Ovary (tissue), 10 donors: ENCODE measurements at places on chromosomes 3 and 15. TPM values are rescaled to one million over a fixed set of nuclear protein-coding genes. Genes with fewer than 3 reads are reported as not detected.

ACTC1 gene
- 0.59 TPM for total RNA-seq

- H3K27me3 ChIP-seq = no peaks in the 10 kb centered on the region
- no peak overlapping the region for H3K27ac ChIP-seq
- no peaks in the 10 kb centered on the region for H3K36me3 ChIP-seq
- no peaks in the 10 kb centered on the region for H3K4me1 ChIP-seq
- DNase-seq = no peak
Measured at GRCh38 chr3:53102601-53103147, 27.6 kb downstream of the RFT1 start.

DNA sequence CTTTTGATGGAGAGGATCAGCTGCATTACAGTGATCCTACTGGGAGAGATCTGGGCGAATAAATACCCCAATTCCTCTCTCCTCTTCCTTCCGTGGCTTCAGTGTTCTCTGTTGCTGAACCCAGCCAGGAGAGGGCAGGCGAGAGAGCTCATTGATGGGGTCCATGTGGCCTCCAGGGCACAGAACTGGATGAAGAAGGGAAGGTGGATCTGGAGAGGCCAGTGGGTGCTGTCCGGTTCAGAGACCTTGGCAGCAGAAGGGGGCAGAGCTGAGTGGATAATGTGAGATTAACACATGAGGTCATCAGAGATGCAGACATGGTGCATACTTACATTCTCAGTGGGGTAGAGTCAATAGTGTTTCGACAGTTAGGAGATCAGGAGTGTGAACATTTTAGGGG is 193.6 kb downstream of the CLSTN2 start:
- H3K36me3 ChIP-seq = no peaks in the 10 kb centered on the region
- H3K4me3 ChIP-seq = no peak overlapping the region
- DNase-seq = no peak
- H3K27me3 ChIP-seq = no peaks in the 10 kb centered on the region
- H3K4me1 ChIP-seq = no peaks in the 10 kb centered on the region

GRCh38 chr3:54731732-54732445 is 196.0 kb downstream of the LRTM1 start:
- H3K4me1 ChIP-seq = no peaks in the 10 kb centered on the region
- H3K27ac ChIP-seq = no peak overlapping the region

- H3K4me3 ChIP-seq = no peak overlapping the region
- H3K4me1 ChIP-seq = peaks cover 44% of the 10 kb centered on the region
- DNase-seq = no peak
Measured at GRCh38 chr3:46946856-46947545, 29.5 kb downstream of the CCDC12 start.

GRCh38 chr3:127951276-127951675 is 36.2 kb downstream of the KBTBD12 start:
- no peaks in the 10 kb centered on the region for H3K27me3 ChIP-seq
- DNase-seq = no peak
- no peaks in the 10 kb centered on the region for H3K36me3 ChIP-seq
- no peaks in the 10 kb centered on the region for H3K4me1 ChIP-seq
- H3K27ac ChIP-seq = no peak overlapping the region

MUC13 gene
- 0.15 TPM for total RNA-seq

DNA sequence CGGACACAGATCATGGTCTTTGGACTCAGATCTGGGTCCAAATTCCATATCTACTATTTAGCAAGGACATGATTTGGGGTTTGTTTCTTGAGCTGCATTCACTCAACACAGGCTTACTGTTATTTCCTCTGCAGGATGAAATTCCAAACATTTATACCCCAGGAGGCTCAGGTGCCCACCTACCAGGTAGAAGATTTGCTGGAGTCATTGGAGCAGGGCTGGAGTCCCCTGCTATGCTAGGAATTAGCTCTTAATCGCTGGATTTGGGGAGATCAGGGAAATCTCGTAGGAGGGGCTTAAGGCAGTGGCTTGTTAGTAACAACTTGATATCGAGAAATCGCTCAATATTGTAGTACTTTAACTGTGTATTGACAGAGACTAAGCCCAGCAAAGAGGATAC is 193.0 kb downstream of the IL20RB start:
- H3K4me3 ChIP-seq = no peak overlapping the region
- no peaks in the 10 kb centered on the region for H3K36me3 ChIP-seq
- H3K27me3 ChIP-seq = no peaks in the 10 kb centered on the region
- H3K27ac ChIP-seq = no peak overlapping the region
- no peak for DNase-seq

RGMA gene
- 43.2 TPM for total RNA-seq

GRCh38 chr15:55707518-55707917 is 35.4 kb downstream of the PRTG start:
- H3K4me1 ChIP-seq = peaks cover 1% of the 10 kb centered on the region
- DNase-seq = no peak
- no peaks in the 10 kb centered on the region for H3K36me3 ChIP-seq
- H3K27me3 ChIP-seq = no peaks in the 10 kb centered on the region
- no peak overlapping the region for H3K4me3 ChIP-seq
- no peak overlapping the region for H3K27ac ChIP-seq

WDR49 gene
- total RNA-seq = 20.6 TPM

NSUN3 gene
- total RNA-seq = 14.5 TPM

- H3K4me3 ChIP-seq = no peak overlapping the region
- no peaks in the 10 kb centered on the region for H3K27me3 ChIP-seq
- no peaks in the 10 kb centered on the region for H3K36me3 ChIP-seq
Measured at GRCh38 chr3:196774848-196775422, 35.3 kb downstream of the PAK2 start.

DNA sequence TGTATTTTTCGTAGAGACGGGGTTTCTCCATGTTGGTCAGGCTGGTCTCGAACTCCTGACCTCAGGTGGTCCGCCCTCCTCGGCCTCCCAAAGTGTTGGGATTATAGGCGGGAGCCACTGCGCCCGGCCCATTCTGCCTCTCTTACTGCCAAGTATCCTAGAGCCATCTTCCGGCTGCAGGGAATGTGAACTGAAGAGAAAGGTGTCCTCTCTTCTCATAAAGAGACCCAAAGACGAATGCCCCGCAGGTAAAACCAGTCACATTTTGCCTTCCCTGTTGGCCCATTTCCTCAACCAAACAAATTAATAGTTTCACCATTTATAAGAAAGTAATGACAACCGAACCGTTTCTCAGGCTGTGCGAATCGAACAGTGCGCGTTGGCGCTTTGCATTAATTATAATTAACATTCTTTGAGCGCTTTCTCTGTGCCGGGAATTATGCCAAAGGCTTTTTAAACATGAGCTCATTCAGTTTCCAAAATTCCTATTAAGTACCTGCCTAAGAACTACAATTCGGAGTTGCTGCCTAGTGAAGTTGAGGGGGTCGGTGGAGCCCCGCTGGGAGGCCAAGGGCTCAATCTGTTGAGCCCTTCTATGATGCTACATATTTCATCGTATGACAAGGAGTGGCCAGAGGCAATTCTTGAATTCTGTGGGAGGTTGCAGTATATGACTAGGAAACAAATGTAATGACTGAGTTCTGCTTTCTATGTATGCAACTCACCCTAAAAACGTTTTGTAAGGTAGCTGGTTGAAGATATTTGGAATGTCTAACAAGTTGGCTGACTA is 819 bp upstream of the RPL24 start:
- DNase-seq = no peak
- peak overlapping the region; percentile 59 for H3K4me3 ChIP-seq
- no peaks in the 10 kb centered on the region for H3K36me3 ChIP-seq
- peak overlapping the region; percentile 64 for H3K27ac ChIP-seq
- no peaks in the 10 kb centered on the region for H3K27me3 ChIP-seq

DNA sequence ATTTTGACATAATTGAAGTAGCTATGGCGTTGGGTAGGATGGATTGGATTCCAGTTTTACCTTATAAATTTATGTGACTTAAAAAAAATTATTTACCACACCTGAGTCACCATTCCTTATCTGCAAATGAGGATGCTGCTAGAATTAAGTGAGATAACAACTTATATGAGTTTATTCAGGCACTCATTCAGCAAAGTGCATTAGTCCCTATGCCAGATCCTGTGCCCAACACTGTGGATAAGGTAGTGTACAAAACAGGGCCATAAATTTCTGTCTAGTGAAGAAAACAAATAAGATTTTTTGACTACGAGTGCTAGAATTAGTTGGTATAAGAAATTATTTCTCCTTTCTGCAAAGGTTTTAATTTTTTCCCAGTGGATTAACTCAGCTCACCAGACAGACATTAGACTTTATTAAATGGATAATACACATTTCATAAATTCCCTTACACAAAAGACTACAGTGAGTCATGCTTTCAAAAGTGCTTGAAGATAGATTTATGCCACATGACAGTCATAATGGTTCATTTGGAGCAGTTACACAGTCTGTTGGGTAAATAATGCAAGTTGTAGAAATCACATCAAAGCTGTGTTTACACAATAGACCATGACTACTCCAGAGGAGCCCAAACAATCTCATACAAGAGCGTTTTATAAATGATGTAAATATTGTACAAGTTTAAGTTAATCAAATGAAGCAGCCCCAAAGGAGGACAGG is 129.9 kb upstream of the TGFBR2 start:
- no peak for DNase-seq
- H3K36me3 ChIP-seq = no peaks in the 10 kb centered on the region
- no peaks in the 10 kb centered on the region for H3K4me1 ChIP-seq
- H3K27ac ChIP-seq = no peak overlapping the region
- H3K27me3 ChIP-seq = no peaks in the 10 kb centered on the region

- H3K36me3 ChIP-seq = no peaks in the 10 kb centered on the region
- H3K27ac ChIP-seq = no peak overlapping the region
- no peaks in the 10 kb centered on the region for H3K27me3 ChIP-seq
Measured at GRCh38 chr3:148964809-148965208, 26.5 kb upstream of the GYG1 start.

DNA sequence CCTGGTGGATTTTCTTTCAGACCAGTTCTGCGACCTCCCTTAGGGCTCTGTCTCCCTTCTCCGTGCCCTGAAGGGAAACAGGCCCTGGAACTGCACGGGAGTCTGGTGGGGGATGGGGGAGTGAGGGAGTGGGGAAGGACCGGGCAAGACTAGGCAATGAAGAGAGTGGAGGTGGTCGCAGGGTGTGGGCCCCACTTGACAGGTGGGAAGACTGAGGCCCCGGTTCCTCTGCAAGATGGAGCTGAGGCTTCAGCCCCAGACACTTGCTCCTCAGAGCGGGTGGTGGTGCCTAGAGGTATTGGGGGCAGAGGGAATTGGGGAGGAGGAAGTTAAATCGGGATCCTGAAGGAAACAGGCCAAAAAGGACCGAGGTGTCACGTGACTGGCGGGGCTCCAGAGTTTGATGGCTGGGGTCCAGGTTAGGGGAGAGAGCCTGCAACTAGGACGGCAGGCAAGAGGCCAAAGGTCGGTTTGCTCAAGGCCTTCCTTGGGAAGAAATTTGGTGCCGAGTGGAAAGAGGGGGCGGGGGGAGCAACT is 597 bp upstream of the CAMK1 start:
- no peaks in the 10 kb centered on the region for H3K36me3 ChIP-seq
- peak overlapping the region; percentile 57 for H3K4me3 ChIP-seq
- peak overlapping the region; percentile 74 for H3K27ac ChIP-seq

DNA sequence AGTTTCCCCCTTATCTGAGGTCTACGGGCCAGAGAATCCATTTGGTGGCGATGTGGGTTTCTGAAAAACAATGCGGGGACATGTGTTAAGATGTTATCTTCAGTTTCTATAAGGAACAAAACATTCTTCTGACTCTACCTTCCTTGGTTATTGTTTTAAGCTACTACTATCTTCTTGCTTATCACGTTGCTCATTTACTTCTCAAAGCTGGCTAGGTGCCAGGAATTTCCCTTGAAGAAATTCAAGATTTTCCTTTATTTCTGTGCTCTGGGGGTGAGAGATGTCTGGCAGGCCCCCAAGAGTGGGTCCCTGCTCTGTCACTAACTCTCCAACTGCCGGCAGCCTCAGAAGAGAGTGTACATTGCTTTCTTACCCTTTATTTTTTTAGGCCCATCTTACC is 119.8 kb downstream of the RYR3 start:
- H3K4me1 ChIP-seq = no peaks in the 10 kb centered on the region
- no peak overlapping the region for H3K4me3 ChIP-seq
- H3K27ac ChIP-seq = no peak overlapping the region
- no peaks in the 10 kb centered on the region for H3K27me3 ChIP-seq
- DNase-seq = no peak
